ENCODE measurements at places on chromosomes 5 and 9.

GRCh38 chr5:172723508-172723907 lies 47.5 kb downstream of the DUSP1 start:
- ATAC-seq = no peak

DNA sequence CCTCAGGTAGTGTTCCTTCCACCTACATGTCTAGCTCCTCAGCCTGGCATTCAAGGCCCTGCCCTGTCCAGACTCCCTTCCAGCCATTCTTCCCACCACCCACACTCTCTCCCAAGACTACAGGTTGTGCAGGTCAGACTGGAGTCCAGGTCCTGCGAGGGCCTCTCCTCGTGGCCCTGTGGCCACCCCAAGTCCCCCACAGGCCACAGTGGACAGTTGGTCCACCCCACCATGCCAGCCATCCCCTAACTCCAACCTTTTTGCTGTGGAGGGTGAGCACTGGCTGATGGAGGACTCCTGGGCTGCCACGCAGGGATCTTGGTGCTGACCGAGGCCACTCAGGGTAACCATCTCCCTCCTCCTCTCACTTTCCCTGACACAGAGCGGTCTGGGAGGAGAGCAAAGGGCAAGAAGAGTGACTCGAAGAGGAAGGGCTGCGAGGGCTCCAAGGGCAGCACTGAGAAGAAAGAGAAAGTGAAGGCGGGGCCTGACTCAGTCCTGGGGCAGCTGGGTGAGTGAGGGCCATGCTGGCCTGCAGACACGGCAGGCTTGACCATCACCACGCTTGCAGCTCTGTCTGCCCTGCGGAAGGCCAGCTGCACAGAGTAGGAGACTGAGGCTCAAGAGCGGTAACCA lies 51.0 kb downstream of the JADE2 start:
- ATAC-seq = no peak

GRCh38 chr5:79888643-79889042 lies 102.4 kb downstream of the MTX3 start:
- no peak for ATAC-seq

GRCh38 chr5:57368010-57368409 lies 114.6 kb downstream of the ACTBL2 start:
- ATAC-seq = no peak

DNA sequence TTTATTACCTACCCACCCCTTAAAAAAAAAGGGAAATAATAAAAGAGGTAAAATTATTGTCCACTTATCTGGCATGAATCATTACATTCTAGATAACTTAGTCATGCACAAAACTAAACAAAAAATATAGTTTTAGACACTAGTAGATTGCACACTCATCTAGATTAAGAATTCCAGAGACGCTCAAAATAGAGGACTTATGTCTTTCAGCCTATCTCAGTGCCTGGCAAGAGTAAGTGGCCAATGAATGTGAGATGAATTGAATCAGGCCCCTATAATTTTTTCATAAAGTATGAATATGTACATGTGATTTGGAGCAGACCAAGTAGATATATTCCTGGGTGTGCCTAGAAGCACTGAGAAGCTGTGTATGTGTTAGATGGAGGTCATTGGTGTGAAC lies 2.0 kb upstream of the RXFP3 start:
- ATAC-seq = no peak

GRCh38 chr5:60332244-60333004 lies 367.5 kb downstream of the DEPDC1B start:
- no peak for ATAC-seq

- no peak for ATAC-seq
Observed at GRCh38 chr9:76090909-76091308, 200.4 kb downstream of the PCSK5 start.

DNA sequence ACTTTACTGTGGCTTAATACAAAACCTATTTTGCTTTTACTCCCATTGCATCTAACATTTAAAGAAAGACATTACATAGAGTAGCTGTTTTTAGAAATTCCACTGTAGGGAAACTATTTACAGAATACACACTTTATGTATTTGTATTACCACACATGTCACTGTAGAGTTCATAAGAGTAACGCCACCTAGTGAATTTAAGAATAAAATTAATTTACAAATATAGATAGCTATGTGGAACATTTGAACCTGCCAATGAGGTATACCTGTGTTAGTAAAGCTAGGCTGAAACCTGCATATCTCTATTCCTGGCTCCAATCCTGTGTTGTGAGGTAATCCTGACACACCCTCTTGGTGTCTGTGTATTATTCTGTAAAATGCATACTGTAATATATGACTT lies 234.4 kb downstream of the MAST4 start:
- no peak for ATAC-seq

DNA sequence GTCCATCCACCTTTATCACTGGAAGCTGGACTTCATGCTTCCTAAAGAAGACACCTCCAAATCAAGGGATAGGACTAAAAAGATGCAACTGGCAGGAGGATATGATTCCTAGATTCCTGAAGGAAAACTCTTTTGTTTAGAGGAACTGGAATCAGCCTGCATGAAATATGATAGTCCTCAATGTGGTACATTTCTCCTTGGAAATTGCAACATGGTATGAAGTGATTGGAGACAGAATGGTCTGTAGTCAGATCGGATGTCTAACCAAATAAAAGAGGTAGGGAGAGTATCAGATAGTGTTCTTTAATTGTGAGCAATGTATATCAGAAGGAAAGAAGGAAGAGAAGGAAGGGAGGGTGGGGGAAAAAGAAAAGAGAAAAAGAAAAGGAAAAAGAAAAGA lies 116.1 kb upstream of the FSTL4 start:
- no peak for ATAC-seq

DNA sequence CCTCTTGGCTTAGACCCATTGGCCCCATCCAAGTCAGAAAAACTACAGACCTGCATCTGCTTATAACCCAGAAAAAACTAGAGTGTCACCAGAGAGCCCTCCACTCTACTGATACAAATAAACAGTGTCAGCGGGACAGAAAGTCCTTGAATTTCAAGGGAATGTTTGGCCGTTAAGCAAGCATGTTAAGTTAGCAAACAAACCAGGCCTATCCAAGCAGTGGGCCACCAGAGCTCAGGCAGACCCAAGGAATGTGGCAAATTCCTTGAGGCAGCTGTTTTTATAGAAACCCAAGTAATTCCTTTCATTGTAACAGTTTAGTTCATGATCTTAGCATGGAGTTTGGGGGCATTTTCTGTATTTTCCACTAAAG lies 70.9 kb downstream of the PRLR start:
- ATAC-seq = peak; percentile 37

GRCh38 chr9:136407911-136408310 lies 2.5 kb downstream of the ENTR1 start:
- ATAC-seq = no peak

DNA sequence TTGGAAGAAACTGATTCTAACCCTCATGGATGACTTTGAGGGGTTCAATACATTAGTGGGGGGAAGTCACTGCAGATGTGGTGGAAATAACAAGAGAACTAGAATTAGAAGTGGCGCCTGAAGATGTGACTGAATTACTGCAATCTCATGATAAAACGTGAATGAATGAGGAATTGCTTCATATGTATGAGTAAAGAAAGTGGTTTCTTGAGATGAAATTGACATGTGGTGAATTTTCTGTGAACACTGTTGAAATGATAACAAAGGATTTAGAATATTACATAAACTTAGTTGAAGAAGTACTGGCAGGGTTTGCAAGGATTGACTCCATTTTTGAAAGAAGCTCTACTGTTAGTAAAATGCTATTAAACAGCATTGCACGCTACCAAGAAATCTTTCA lies 113.0 kb downstream of the UGCG start:
- ATAC-seq = no peak

- no peak for ATAC-seq
Observed at GRCh38 chr5:13567819-13568218, 376.7 kb downstream of the DNAH5 start.

- ATAC-seq = no peak
Observed at GRCh38 chr9:116174347-116174746, 20.8 kb downstream of the PAPPA start.

GRCh38 chr5:76525956-76526355 lies 97.2 kb downstream of the F2RL2 start:
- no peak for ATAC-seq

DNA sequence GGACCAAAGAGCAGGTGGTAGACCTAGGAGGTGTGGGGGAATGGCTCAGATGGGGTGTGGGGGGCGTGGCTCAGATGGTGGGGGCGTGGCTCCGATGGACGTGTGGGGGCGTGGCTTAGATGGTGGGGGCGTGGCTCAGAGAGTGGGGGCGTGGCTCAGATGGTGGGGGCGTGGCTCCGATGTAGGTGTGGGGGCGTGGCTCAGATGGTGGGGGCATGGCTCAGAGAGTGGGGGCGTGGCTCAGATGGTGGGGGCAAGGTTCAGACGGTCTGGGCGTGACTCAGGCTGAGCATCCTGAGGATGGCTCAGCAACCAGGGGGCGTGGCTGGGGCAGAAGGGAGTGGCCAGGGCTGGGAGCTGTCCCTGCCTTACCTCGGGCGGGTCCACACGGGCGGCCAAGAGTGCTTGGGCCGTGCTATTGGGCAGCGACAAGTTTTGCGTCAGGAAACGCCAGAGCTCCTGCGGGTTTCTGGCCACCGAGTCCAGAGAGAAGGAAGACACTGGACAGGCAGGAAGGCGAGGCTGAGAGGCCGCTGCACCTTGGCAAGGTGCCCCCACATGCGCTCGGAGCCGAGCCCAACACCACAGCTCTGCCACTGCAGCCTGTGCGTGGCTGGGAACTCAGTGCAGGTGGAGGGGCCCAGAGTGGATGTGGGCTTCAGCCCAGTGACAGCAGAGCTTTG lies 5.9 kb downstream of the ABCA2 start:
- peak; percentile 50 for ATAC-seq

DNA sequence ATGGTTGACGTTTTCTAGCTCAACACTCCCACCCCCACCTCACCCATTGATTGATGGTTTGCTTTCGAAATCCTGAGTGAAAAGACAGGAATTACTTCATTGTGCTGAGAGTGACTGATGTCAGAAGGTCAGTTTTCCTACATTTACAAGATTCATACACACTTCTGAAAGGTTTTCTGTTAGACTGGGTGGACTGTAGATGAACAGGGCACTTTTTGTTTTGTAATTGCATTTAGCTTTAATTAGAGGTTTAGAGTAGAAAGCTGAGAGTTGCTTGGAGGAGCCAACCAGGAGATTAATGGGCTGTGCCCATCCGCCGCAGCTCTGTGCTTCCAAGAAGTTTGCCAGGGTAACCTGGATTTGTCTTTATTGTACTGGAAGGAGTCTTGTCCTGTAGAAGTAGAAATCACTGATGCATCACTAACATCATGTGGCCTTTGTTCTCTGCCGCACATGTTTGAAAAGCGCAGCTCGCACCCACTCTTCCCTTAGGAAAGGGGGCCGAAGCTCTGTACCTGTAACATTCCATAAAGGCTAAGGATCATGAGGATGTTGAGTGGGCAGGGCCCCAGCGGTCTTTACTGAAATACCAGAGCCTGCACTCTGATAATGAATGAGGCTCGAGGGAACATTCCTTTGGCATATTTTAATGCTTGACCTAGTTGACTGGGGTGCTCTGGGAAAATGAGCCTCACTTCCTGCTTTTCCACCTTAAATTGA lies 267.6 kb upstream of the DMRT1 start:
- ATAC-seq = no peak

DNA sequence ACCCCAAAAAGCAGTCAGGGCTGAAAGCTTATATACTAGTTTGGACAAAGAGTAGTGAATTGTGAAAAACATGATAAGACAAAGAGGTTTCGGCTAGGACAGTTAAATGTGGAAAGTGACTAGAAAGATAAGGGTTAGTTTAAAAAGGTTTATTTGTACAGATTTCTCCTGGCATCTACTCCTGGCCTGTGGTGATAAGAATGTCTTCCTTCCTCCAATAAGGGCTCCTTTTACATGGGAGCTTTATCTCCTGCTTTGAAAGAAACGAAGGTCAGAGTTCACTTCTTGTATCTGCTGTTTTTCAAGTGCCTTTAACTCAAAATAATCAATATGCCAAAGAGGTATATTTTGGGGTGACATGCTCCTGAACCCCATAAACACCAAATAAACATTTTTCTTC lies 776.1 kb upstream of the COX7C start:
- no peak for ATAC-seq

DNA sequence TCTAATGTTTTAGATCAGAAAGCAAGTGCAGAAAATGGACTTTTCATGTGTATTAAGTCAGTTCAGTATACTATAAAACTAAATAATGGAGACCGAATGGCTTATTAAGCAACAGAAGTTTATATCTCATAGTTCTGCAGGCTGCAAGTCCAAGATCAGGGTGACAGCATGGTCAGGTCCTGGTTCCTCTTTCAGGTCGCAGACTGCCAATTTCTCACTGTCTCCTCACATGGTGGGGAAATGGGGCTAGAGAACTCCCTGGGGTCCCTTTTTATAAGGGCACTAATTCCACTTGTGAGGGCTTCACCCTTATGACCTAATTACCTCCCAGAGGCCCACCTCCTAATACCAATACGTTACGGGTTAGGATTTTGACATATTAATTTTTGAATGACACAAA lies 48.7 kb downstream of the RICTOR start:
- no peak for ATAC-seq

DNA sequence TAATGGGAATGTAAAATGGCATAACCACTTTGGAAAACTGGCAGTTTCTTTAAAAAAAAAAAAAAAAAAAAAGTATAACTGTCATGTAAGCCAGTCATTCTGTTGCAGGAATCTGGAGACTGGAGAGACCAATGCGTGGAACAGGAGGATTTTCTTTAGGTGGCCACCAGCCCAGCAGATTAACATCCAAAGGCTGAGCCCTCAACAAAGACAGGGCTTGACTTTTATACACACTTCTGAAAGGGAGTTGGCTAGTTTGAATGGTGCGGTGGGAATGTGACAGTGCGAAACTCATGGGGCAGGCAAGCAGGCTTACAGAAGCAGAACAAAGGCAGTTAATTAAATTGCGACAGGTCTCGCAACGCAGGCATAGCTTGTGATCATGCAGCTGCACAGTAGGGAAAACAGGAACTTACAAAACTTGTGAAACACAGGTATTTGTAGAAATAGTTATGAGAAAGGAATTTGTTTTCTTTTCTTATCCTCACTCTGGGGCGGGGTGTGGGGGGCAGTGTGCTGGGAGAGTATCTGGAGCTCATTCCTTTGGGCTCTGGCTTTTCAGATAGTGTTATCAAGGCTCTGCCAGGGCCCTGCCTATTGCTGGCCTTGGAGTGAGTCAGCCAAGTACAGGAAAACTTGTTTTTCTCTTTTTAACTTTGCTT lies 12.0 kb downstream of the UIMC1 start:
- ATAC-seq = peak; percentile 50

DNA sequence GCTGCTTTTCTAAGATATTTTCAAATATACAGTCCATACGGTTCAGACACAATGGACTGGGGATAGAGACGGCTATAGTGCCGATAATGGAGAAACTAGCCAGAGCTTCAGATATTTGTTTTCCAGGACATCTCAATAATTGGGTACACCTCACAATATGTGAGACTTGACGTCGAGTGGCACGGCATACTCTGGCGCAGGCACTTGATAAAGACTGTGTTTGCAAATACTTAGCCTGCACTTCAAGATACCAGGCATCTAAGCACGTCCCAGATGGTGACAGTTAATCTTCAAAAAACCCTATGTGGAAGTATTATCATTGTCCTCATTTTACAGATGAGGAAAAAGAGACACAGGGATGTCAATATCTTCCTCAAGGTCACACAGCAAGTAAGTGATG lies 48.5 kb downstream of the SEMA5A start:
- no peak for ATAC-seq

- no peak for ATAC-seq
Observed at GRCh38 chr9:72005451-72005850, 55.0 kb downstream of the C9orf57 start.

GRCh38 chr5:41408676-41409443 lies 101.5 kb downstream of the PLCXD3 start:
- no peak for ATAC-seq

All from gastroesophageal sphincter (tissue), 4 donors.